Activated CD4-positive, alpha-beta memory T cell treated with anti-CD3 and anti-CD28 coated beads, Interleukin-2, amount 10 ng/mL, durations not matched to agents 7 days and 5 days (primary cell): ENCODE measurements at places on chromosomes 3 and 15. TPM values are rescaled to one million over a fixed set of nuclear protein-coding genes. Genes with fewer than 3 reads are reported as not detected.

TLR9 gene
- total RNA-seq = 0.55 TPM

CELSR3 gene
- total RNA-seq = 7.2 TPM

GRCh38 chr3:126961191-126961790 is 21.6 kb upstream of the PLXNA1 start:
- DNase-seq = no peak

PLSCR5 gene
- total RNA-seq = not detected

- DNase-seq = no peak
These were observed 470.4 kb downstream of the ROBO1 start for GRCh38 chr3:79297245-79297960.
